ENCODE measurements at places on chromosomes 5 and 9. TPM values are rescaled to one million over a fixed set of nuclear protein-coding genes. Genes with fewer than 3 reads are reported as not detected.

DNA sequence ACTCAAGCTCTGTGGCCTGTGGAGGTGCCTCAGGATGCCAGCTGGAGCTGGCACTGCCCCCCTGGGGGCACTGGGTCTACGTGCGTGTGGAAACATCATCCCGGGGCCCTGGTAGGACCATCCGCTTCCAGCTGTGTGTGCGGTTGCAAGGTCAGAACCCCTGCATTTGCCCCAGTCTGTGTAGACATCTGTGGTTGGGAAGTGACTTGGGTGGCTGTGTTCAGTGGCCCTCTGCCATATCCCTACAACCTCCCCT, 12.5 kb downstream of the TMEM8B start:
- DNase-seq = no peak
- H3K36me3 ChIP-seq = no peaks in the 10 kb centered on the region
- no peaks in the 10 kb centered on the region for H3K4me1 ChIP-seq
- no peak overlapping the region for H3K4me3 ChIP-seq

DNA sequence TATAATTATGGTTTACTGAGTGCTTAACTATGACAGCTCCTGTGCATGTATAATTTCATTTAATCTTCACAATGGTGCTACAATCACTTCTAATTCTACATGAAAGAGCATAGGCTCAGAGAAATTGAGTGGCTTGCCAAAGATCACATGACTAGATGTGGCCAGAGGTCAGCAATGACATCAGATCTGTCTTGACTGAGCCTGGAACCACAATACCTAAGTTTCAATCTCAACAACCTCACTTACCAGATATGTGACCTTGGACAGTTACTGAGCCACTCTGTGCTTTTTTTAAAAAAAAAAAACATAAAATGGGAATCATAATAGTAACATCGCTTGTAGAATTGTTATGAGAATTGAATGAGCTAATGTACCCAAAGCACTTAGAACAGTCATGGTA, 130.7 kb downstream of the TRIM32 start:
- H3K4me3 ChIP-seq = no peak overlapping the region
- H3K27ac ChIP-seq = no peak overlapping the region
- no peaks in the 10 kb centered on the region for H3K27me3 ChIP-seq
- H3K4me1 ChIP-seq = no peaks in the 10 kb centered on the region

Gene COX7C
- total RNA-seq = 723 TPM

DNA sequence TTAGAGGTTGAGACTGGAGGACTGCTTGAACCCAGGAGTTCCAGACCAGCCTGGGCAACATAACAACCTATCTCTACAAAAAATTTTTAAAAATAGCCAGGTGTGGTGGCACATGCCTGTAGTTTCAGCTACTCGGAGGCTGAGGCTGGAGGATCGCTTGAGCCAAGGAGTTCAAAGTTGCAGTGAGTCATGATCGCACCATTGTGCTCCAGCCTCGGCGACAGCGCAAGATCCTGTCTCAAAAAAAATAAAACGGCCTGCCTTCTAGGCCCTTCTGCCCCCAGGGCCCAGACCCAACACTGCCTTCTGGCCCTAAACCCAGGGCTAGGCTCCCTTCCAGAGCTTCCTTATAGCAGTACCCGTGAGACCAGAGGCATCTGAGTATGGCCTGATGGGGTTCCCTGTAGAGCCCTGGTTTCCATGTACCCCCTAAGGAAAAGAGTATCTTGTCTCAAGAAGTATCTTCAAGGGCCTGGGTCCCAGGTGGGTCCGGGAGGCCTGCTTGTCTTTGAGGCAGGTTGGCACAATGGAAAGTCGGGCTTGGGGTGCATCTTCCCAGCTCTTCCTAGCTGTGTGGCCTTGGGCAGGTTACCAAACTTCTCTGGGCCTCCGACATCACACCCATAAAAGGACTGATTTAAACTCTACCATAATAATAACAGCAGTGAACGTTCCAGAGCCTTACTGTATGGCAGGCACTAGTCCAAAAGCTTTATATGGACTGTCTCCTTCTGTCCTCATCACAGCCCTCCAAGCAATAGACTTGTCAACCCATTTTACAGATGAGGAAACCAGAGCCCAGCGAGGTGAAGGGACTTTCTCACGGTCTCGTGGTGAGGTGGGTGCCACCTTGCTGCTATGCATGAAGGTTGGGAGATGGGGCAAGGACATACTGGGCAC, 9.6 kb downstream of the LRRC8A start:
- H3K36me3 ChIP-seq = no peaks in the 10 kb centered on the region
- H3K4me3 ChIP-seq = peak overlapping the region; percentile 19
- H3K4me1 ChIP-seq = peaks cover 35% of the 10 kb centered on the region
- peak overlapping the region; percentile 97 for H3K27ac ChIP-seq

Gene HK3
- total RNA-seq = 2.6 TPM

Gene PSIP1
- 112 TPM for total RNA-seq

DNA sequence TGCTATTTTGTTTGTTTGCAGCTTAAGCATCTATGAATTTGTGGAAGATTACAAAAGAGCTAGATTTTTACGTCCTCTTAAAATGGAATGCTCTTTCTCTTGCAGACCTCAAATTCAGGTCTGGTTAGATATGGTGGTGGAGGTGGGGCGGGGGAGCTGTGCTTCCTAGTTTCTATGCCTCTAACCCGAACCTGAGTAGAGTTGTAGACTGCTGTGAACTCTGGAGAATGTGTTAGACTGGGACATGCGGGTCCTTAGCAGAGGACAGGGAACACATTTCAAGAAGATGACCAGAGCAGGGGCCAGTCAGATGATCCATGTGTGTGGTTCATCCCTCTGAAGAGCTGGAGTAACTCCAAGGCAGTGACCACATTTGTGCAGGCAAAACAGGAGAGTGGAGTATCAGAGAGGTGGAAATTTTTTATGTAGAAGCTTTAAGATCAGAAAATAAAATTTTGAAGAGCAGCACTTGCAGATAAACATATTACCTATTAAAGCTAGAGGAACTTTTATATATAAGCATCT, 154.9 kb downstream of the FAM174A start:
- H3K4me3 ChIP-seq = no peak overlapping the region
- H3K27me3 ChIP-seq = no peaks in the 10 kb centered on the region
- H3K4me1 ChIP-seq = no peaks in the 10 kb centered on the region
- DNase-seq = no peak
- no peaks in the 10 kb centered on the region for H3K36me3 ChIP-seq

DNA sequence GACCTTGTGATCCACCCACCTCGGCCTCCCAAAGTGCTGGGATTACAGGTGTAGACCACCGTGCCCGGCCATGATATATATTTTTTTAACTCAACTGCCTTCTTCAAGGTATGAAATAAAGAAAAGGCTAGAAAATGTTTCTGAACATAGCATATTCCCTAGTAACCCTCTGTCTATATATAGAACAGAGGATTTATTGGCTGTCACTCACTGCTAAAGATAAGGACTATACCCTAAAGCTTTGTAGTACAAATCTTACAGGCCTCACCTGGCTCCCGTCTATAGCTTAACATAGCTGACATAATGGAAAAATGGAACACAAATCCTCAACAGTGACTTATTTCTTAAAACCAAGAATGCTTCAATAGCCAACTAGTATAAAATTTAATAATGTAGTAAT, 14.2 kb downstream of the SGTB start:
- no peaks in the 10 kb centered on the region for H3K36me3 ChIP-seq
- no peaks in the 10 kb centered on the region for H3K27me3 ChIP-seq
- no peaks in the 10 kb centered on the region for H3K4me1 ChIP-seq
- DNase-seq = no peak
- H3K27ac ChIP-seq = no peak overlapping the region
- H3K4me3 ChIP-seq = no peak overlapping the region

Gene SH2D3C
- total RNA-seq = 16.7 TPM

Gene APBA1
- total RNA-seq = 3.6 TPM

GRCh38 chr5:43635374-43635773, 32.4 kb downstream of the NNT start:
- peak overlapping the region; percentile 5 for H3K27ac ChIP-seq
- no peak for DNase-seq
- no peaks in the 10 kb centered on the region for H3K4me1 ChIP-seq
- H3K4me3 ChIP-seq = no peak overlapping the region

DNA sequence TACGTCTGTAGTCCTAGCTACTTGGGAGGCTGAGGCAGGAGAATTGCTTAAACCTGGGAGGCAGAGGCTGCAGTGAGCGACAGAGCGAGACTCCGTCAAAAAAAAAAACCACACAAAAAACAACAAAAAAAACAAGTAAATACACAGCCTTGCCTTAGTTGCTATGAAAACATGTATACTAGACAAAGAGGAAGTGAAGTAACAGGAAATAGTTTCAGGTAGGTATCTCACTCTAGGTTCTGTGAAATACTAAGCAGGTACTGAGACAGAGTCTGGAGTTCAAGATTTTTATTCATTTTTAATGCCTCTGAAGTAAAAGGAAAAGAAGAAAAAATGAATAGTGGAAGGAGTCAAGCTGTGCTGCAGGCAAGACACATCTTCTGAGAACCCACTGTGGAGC, 687.9 kb upstream of the RGMB start:
- no peak overlapping the region for H3K4me3 ChIP-seq
- H3K36me3 ChIP-seq = no peaks in the 10 kb centered on the region
- no peak overlapping the region for H3K27ac ChIP-seq
- no peaks in the 10 kb centered on the region for H3K4me1 ChIP-seq

GRCh38 chr5:149219584-149219983, 52.1 kb upstream of the AFAP1L1 start:
- no peak overlapping the region for H3K27ac ChIP-seq
- no peaks in the 10 kb centered on the region for H3K27me3 ChIP-seq
- no peaks in the 10 kb centered on the region for H3K4me1 ChIP-seq

DNA sequence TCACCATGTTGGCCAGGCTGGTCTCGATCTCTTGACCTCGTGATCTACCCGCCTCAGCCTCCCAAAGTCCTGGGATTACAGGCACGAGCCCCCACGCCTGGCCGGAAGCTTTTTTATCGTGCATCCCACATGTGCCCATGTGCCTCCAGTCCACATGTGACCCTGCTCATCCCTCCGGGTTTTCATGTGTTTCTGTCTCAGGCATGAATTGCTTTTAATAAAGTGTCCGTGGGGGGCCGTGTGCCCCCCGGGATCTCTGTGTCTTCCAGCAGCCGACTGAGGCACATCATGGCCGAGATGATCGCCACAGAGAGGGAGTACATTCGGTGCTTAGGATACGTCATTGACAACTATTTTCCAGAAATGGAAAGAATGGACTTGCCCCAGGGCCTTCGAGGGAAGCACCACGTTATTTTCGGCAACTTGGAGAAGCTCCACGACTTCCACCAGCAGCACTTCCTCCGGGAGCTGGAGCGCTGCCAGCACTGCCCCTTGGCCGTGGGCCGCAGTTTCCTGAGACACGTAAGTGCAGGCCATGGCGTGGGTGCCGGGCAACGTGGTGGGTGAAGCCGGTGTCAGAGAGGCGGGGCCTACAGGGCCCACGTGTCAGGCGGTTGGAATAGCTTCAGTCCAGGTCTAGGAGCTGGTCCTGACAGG, 22.1 kb upstream of the LRRC14B start:
- H3K4me1 ChIP-seq = no peaks in the 10 kb centered on the region
- H3K4me3 ChIP-seq = no peak overlapping the region
- no peaks in the 10 kb centered on the region for H3K27me3 ChIP-seq

DNA sequence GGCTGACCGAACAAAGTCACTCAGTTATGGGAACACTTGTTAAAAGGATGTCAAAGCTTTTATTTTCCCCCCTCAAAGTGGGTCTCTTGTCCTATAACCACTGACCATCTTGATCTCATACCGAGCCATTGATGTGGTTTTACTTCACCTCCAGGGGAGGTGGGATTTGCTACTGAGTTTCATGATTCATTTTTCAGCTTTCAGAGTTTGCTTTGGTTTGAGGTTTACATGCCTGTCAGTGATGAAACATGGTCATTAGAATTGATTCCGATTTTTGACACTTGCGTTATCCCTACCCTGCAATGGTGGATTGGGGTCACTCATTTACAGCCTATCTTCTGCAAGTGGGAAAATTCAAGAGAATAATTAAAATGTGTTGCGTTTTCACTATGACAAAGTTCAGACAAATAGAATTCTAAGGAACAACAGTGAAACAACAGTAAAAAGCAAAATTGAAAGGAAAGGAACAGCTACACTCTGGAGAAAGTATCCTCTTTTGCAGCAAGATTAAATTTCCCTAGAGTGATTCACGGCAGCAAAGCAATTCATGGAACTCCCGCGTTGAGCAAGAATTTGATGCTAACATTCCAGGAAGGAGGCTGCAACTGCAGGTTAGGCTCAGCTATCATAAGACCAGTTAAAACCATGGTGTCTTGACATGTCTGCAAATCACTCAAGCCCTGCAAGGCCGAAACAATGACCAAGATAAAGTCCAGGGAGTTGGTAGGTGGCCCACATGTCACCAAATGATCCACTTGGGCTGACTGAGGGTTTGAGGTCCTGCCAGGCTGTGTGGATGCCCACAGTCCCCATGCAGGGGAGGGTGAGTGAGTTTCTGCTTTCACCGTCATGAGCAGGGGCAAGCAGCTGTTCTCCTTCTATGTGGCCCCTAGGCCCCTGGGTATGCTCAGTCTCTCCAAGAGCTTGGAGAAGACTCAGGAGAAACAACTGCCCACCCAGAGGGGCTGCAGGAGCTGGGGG, 9.4 kb downstream of the GADD45G start:
- H3K27ac ChIP-seq = no peak overlapping the region
- DNase-seq = no peak
- H3K27me3 ChIP-seq = no peaks in the 10 kb centered on the region
- H3K36me3 ChIP-seq = no peaks in the 10 kb centered on the region

DNA sequence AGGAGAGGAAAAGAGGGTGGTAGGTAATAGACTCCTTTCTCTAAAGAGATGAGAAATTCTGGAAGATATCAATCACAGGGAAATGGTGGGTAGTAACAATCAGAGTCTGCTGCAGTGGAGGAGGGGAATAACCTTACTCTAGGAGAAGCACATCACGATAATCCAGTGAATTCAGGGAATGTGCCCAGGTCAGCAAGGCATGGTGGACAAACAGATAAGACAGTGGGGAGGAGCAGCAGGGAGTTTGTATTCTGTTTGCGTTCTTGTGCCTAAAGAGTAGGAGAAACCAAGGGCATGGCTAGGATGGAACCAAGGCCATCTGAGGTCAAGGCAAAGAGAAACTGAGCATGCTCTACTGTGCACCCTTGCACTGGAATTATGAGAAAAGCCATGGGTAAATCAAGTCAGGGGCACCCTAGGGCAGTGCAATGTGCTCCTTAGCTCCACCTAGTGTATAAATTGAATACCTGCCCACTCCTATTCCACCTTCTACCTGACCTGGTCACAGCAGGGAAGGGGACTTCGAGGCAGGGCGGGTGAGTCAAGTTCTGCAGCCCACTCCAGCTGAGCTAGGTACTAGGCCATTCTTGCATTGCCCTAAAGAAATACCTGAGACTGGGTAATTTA, 31.6 kb downstream of the RETREG1 start:
- no peak for DNase-seq
- no peak overlapping the region for H3K4me3 ChIP-seq
- H3K27me3 ChIP-seq = no peaks in the 10 kb centered on the region
- no peaks in the 10 kb centered on the region for H3K4me1 ChIP-seq
- H3K27ac ChIP-seq = no peak overlapping the region
- no peaks in the 10 kb centered on the region for H3K36me3 ChIP-seq

Gene PRELID2
- 54.5 TPM for total RNA-seq

DNA sequence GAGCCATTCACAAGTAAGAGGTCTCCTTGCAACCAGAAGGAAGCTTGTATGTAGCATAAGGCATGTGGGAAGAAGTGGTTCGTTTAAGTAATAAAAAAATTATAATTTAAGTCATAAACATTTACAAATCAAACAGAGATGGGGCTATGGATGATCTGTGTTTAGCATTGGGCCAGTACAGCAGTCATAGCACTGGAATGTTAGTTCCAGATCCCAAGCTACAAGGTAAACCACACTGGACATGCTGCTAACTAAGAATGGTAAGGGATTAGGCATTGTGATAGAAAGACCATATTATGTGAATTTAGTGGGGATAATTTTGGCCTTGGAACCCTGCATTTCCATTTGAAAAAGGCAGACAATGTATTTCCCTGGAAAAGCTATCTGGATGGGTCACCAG, 170.4 kb upstream of the KCNN2 start:
- H3K36me3 ChIP-seq = no peaks in the 10 kb centered on the region
- H3K4me3 ChIP-seq = no peak overlapping the region
- no peak overlapping the region for H3K27ac ChIP-seq
- no peaks in the 10 kb centered on the region for H3K4me1 ChIP-seq
- H3K27me3 ChIP-seq = no peaks in the 10 kb centered on the region

Data from uterus (tissue), 4 donors.